ENCODE measurements at places on chromosomes 5 and 9.

DNA sequence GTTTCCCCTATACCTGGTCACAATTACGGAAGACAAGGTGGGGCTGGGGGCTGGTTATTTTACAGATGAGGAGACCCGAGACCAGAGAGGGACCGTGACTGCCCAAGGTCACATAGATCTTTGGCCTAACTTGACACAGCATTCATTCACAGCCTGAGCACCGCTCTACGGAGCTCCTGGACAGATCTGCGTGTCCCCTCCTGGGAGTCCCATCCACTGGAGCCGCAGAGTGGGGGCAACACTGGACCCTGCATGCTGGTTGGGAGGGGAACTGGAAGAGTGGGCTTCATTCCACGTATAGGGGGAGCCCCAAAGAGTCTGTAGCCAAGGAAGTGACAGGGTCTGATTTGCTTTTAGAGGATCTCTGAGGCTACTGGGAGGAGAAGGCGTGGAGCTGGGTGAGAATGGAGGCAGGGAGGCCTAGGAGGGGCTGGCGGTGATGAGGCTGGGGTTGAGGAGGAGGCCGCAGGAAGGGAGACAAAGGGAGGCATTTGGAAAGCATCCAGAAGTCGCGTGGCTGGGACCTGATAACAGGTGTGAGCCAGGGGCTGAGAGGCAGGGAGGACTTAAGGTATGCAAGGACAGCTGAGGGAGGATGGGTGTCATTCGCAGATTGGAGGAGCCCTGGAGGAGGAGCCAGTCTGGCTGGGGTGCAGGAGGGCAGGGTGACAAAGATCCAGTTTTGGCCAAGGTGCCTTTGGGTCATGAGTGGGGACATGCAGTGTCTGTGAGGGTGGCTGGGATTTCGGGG, 64.3 kb upstream of the IER5L start:
- DNase-seq, result no peak

DNA sequence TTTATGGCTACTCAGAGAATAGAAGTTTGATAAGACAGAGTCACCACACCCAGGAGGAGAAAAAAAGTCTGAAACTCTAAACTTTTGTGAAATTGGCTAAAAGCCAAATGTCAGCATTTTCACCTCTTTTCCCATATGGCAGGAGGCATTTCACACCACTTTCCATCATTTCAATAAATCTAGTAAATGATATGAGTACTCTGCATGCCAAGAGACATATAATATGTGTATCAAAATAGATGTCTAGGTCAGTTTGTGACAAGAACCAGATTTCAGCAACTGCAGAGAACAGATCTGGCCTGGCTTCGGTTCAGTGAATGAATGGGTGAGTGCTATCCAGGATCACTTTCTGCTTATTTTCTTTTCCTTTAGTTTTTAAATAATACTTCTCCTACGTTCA, 470.8 kb downstream of the ENC1 start:
- no peak for DNase-seq

DNA sequence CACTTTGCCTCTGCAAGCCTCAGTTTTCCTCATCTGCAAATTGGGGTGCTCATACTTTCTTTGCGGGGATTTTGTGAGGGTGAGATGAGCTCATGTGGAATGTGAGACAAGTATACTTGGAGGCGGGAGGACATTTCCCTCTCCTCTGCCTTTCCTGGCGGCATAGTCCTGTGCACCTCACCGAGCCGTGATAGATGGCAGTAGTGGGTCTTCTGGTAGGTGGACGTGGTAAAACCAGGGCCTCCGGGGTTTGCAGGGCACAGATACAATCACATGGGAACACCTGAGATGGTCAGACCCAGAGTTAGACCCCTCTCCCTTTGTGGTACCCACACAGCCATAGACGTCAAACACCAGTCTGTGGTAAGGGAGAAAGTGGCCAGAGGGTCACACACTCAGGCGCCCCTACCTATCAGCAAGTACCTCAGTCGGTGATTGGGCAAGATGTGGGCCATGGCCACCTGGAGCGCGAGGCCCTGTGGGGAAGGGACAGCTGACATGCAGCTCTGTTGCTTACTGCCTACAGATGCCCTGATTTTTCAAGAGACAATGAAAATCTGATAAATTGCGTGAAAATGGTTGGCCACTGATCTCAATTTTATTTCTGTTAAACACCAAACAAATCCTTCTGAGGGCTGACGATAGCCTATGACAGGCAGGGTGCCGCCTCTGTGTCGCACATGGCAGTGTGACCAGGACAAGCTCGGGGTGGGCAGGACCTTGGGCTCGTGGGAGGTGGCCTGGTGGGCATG, 9.9 kb downstream of the ERGIC1 start:
- DNase-seq, result no peak

DNA sequence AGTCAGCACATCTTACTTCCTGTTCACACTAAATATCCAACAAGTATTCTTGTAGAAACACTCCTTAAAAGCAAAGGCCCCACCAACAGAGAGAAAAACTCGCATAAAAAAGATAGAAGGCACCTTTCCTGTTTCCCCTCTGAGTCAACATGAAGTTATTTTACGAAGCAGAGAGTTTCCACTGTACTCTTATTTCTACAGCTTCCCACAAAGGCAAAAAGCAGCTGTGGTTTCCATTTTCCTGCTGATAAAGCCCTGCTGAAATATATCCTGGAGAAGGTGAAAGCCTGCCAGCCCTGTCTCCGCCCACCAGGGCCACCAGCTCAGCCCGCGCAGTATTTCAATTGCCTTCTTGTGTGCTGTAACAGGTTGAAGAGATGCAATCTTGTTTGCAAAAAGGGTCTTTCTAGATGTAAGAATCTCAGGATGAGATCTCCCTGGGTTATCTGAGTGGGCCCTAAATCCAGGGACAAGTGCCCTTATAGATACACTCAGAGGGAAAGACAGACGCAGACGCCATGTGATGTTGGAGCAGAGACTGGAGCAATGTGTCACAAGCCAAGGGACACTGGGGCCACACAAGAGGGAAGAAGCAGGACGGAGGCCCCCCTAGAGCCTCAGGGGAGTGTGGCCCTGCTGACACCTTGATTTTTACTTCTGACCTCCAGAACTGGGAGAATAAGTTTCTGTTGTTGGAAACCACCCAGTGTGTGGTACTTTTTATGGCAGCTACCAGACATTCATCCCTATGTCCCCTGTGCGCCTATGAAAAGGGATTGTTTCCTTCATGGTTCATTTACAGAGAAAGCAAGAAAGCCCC, 19.9 kb downstream of the SEMA4D start:
- no peak for DNase-seq

DNA sequence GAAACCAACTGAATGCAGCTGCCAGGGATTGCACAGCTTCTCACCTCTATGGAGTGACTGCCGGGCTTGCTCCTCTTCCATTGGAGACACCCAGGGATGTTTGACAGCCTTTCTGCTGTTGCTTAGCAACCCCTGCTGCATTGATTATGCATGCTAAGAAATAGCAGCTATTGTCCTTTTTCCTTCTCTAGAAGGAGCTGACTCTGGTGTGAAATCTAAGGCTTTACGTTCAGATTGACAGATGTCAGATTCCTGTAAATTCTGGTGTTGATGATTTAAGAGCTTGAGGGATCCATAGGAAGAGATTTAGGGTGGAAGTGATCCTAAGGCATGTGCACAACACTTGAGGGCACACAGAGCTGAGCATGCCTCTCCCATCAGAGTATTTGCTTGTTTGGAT, 267.7 kb downstream of the NTRK2 start:
- no peak for DNase-seq

DNA sequence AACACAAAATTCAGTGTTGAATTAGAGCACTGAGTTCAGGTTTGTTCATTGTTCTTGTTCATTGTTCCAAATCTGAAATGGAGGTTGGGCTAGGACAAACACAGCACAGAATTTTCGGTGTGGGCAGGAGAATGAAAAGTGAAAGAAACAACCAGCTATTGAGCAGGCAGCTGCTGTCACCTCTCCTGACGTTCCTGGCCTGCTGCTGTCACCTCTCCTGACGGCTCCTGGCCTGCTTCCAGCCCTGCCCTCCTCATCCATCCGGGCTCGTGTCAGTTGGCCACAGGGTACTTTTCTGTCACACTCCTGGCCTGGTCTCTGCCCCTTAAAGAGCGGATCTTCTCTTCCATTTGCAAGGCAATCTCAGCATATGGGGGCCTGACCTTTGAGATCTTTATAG, 45.2 kb upstream of the CKMT2 start:
- no peak for DNase-seq

- no peak for DNase-seq
These were observed 108.5 kb downstream of the ZNF354C start for GRCh38 chr5:179168664-179169063.

GRCh38 chr5:13591621-13592020, 352.9 kb downstream of the DNAH5 start:
- DNase-seq, result peak; percentile 12

- DNase-seq, result no peak
These were observed 29.4 kb upstream of the SPATA31E1 start for GRCh38 chr9:87853302-87853701.

GRCh38 chr5:26666371-26666770, 372.0 kb downstream of the CDH9 start:
- no peak for DNase-seq

DNA sequence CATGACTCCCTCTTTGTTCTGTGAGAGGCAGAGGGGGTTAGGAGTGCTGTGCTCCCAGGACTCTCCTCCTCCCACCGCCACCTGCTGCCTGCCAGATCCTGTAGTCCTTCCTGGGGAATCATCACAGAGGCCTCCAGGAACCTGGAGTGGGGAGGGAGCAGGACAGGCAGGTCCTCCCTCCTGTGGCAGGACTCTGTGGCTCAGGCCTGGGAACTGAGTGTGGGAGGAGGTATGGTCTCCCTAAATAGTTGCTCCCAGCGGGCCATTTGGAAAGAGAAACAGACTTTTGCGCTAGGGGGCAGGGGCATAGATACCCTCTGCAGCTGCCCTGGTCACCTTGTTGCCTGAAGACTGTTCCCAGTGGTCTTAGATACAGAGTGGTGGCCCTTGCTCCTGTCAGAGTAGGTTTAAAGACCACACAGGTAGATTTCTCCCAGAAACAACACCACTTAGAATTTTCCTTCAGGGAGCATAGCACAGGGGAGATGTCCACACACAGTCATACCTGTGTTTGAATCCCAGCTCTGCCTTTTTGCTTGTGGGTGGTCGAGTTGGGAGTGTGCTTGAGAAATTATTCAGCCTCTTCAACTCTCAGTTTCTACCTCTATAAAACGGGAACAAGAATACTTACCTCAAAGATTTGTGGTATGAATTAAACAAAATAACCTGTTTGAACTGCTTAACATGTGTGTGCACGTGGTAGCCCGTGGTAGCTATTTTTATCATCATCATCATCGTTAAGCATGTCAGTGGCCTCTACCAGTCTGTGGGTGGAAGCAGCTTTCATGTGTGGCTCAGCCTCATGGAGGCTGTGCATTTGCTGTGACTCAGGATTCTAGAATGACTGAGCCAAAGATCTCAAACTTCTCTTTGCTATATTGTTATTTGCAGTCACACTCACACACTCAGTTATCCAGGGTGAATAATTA, 55.8 kb downstream of the SLC22A5 start:
- DNase-seq, result peak; percentile 44

DNA sequence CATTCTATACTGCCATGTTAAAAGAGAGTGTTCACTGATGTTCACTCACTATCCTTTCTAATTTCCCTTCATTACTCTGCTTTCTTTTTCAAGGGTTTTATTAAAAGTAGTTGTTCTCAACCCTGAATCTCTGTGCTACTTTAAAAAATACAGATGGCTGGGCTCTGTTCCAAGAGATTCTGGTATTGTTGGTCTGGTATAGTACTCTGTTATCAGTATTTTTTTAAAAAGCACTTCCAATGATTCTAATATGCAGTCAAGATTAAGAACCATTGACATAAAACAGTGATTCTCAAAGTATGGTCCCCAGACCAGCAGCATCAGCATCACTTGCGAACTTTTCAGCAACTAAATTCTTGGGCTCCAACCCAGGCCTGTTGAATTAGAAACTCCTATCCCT, 77.0 kb upstream of the STARD4 start:
- no peak for DNase-seq

- no peak for DNase-seq
These were observed 563.6 kb downstream of the NR2F1-AS1 start for GRCh38 chr5:93017376-93017775.

GRCh38 chr9:33690143-33690933, 105.0 kb upstream of the PRSS3 start:
- DNase-seq, result no peak

DNA sequence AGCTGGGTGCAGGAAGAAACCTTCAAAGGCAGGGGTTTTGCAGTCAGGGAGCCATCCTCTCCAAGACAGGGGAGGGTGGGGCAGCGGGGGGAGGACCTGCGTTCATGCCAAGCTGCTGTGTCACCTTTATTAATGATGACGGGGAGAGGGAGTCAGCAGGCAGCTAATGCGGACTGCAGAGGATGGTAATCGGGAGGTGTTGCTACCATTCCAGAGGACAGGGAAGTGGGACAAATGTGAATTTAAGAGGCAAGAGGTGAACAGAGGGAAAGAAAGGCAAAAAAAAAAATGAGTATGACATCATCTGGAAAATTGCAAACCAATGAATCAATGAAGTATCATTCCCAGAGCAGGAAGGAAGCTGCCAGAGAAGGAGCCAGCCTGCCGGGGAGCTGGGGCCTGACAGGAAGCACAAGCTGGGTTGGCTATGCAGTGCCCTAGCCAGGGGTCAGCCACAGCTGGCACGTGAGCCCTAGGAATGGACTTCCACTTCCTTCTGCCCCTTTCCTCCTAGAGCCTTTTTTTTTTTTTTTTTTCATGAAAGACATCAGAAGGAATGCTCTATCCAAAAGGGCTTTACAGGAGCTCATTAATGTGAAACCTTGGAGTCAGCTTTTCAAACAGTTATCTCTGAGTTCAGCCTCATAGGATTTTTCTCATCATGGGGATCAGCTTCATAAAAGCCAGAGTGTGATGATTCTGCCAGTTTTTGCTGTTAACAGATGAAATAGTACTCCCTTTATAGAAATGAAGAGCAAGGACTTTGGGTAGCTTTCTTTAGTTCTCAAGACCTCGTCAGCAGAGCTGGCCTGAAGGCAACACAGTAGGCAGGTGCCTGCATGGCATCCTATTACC, 9.2 kb downstream of the INSYN2B start:
- peak; percentile 78 for DNase-seq

DNA sequence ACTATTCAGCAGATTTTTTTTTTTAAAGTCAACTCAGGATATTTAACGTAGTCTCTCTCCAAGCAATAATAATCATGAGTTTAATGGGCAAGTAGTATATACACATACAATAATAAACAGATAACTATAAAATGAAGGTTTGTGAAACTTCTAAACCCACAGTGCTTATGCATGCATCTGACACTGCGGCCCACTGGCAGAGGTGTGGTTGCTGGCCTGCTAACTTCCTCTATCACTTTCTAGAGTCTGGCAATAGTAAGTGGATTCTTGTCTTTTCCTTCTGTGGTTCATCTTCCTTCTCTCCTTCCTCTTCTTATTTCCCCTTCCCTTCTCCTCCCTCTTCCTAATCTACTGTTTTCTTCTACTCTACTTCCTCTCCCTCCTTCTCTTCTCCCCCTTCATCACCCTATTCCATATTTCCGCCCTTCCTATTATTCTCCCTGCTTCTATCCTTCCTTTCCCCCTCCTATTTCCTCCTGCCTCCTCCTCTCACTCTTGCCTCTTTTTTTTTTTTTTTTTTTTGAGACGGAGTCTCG, 18.6 kb upstream of the AGXT2 start:
- DNase-seq, result no peak

GRCh38 chr5:15554542-15554941, 54.6 kb downstream of the FBXL7 start:
- DNase-seq, result no peak
